ENCODE measurements at places on chromosomes 11 and 22. TPM values are rescaled to one million over a fixed set of nuclear protein-coding genes. Genes with fewer than 3 reads are reported as not detected.

OR10A2 gene
- not detected for total RNA-seq

DNA sequence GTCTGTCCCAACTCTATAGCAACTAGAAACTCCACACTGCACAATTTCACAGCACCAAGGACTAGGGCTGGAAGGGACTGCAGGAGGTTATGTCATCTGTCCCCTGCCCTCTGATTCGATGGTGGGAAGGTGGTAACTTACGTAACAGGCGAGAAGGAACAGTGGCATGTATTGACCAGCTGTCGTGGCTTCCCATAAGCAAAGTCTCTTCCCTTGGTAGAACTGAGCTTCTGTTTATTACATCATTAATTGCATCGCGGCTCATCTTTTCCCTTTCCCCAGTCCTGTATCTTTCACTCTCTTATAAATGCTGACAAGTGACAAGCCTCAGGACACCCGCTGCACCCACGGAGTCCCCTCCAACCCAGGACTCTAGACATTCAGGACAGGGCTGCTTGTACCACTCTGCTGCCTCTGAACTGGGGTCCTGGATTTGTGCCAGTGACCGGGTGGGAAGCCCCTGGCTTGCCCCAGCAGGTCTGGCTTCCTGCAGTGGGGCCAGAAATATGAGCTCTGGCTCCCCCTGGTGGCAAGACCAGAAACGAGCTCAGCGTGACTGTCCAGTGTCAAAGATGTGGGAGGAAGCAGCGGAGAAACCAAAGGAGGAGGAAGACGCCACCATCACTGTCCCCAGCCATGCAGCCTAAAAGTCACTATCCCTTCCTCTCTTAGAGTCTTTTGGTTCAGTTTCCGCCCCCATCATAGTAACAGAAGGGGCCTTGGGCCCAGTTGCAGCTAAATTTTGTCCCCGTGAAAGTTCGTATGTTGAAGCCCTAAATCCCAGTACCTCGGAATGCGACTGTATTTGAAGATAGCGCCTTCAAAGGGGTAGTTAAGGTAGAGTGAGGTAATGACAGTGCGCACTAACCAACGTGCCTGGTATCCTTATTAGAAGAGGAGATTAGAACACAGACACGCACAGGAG, 84.5 kb downstream of the ISX start:
- DNase-seq = peak; percentile 50

DNA sequence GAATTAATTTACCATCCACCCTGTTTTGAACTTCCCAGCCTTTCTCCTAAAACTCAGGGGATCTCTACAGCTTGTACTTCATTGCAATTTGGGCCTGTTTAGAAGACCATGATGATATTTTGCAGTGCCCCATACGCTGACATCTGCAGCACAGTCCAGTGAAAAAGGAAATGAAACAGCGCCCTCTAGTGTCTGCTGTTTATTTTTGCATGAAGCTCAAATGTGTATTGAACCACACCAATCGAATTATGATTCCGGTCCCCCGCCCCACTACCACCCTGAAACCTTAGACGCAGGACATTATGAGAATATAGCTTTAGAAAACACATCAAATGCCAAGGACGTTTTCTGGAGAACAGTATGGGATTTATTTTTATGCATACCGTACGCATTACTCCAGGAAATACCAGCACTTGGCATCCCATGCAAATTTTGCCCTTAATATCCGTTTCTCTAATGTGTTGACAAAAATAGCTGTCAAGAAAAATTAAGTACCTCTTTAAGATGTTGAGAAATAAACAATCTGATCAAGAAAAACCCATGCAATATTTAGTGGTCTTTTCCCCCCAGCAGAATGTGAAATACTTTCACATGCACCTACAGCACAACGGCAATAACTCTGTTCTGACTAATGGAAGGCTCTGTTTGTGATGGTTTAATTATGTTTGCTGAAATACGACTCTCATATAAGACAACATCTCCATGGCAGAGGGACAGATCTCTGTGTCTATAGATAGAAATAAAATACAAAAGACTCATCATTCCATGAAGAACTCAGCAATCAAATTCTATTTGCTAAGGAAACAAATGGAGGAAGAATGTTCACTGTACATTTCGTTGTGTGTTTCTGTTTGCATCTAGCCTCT, 93.9 kb downstream of the TECTA start:
- DNase-seq = peak; percentile 70

DNA sequence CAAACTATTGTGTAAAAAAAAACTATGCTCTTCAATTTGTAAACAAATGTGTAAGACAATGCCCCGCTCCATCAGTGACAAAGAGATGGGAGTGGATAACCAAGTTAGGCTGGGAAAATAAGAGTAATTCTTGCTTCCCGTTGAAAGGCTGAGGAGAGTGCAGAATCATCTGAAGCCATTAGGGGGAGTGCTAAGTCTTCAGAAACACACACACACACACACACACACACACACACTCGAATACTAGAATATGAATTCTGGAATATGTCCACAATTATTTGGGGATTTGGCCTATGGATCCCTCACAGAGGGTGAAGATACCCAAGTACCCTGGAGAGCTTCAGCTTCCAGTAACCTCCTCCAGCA, 27.8 kb upstream of the ROBO3 start:
- peak; percentile 80 for DNase-seq

KDM4E gene
- total RNA-seq = not detected

Measured in MCF 10A (cell line).